ENCODE measurements at places on chromosomes 5 and 9.

GRCh38 chr5:74631081-74631953 is 9.2 kb downstream of the ENC1 start:
- DNase-seq, result peak; percentile 33

DNA sequence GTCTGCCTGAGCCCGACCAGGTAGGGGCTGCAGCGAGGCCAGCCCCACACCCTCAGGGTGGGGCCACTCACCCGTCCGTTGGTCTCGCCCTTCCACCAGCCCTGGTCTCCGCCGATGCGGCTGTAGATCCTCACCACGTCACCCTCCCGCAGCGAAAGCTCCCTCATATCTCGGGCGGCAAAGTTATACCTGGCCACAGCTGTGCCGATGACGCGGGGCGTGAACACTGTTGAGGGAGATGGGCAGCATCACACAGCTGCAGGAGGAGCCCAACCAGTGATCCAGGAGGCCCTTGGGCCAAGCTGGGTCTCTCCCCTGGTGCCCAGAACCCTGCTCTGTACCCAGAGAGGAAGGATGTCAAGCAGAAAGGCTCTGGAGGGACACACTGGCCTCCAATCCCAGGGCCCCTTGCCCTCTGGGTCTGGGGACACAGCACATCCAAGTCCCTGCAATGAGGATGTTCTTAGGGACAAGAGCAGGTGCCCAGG is 30.3 kb upstream of the SARDH start:
- no peak for DNase-seq

GRCh38 chr9:112447283-112447761 is 39.3 kb upstream of the KIAA1958 start:
- no peak for DNase-seq

- DNase-seq, result peak; percentile 89
These were observed 12.2 kb downstream of the INVS start for GRCh38 chr9:100111235-100111634.

GRCh38 chr9:85543196-85543595 is 198.6 kb downstream of the AGTPBP1 start:
- DNase-seq, result no peak

- no peak for DNase-seq
These were observed 44.9 kb upstream of the MYO10 start for GRCh38 chr5:16980983-16981382.

GRCh38 chr5:137145721-137146120 is 353.4 kb downstream of the SPOCK1 start:
- no peak for DNase-seq

GRCh38 chr9:116060631-116061030 is 93.0 kb upstream of the PAPPA start:
- DNase-seq, result no peak

DNA sequence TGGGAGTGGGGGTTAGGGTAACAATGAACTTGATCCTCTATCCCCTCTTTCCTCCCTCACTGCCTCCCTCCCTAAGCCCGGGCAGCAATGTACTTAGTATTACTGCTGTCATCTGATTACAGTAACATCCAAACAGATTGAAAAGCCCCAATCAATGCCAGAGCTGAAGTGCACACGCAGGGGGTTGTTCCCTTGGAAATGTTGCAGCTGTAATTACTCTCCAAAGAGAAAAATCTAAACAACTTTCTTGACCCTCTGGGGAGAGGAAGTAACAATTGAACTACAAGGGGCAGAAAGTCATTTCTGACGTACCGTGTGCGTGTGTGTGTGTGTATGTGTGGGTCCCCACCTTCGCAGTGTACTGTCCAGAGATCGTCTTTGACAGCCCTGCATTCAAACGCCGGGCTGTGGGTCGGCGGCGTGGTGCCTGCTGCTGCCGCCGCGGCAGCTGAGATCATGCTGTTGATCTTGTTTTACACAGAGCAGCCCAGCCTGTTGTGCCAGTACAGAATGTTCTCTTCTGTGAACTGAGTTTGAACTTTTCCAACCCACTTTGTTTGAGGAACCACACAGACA is 66.0 kb upstream of the KLF9 start:
- peak; percentile 94 for DNase-seq

- DNase-seq, result no peak
These were observed 30.5 kb upstream of the DAB2IP start for GRCh38 chr9:121620777-121621449.

DNA sequence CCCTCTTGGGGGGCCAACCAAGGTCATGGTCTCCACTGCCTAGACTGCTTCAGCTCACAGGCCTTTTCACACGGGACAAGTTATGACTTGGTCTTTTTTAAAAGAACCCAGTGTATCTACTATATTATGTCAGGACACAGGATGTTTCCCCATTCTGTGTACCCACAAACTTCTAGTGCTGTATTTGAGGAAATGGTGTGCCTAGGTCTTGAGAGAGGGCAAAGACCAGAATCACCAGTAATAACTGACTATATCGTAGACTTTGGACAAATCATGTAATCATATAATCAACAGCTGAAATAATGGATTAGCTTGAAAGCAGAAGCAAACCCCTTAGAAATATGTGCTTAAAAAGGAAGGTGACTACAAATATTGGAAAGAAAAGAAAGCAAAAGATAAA is 133.3 kb downstream of the ARL15 start:
- DNase-seq, result no peak

GRCh38 chr9:91786132-91786896 is 163.7 kb downstream of the ROR2 start:
- no peak for DNase-seq

DNA sequence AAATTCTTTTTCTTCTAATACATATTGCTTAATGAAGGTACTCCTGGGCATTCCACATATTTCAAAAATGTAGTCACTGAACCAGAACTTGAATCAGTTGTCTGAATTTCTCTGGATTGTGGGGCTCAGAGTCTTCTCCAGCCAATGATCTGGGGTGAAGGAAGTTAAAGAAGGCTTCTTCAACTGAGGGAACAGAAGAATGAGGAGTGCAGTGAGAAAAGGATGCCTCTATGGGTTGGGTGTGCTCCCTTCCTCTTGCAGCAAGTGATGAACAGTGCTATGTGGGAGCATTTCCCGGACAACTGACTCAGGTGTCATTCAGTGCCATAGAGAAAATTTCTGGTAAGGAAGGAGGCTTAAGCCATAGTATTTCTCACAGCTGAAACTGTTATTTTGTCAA is 7.9 kb downstream of the LNPEP start:
- no peak for DNase-seq

- DNase-seq, result no peak
These were observed 149.7 kb upstream of the ADCY2 start for GRCh38 chr5:7246287-7246686.

GRCh38 chr9:5562806-5563416 is 52.6 kb downstream of the PDCD1LG2 start:
- DNase-seq, result peak; percentile 6

- DNase-seq, result no peak
These were observed 128.8 kb downstream of the NR2F1-AS1 start for GRCh38 chr5:93452255-93452654.

GRCh38 chr5:55231919-55232270 is 1.5 kb downstream of the CCNO start:
- no peak for DNase-seq

GRCh38 chr9:14344941-14345353 is 31.0 kb upstream of the NFIB start:
- DNase-seq, result peak; percentile 24

DNA sequence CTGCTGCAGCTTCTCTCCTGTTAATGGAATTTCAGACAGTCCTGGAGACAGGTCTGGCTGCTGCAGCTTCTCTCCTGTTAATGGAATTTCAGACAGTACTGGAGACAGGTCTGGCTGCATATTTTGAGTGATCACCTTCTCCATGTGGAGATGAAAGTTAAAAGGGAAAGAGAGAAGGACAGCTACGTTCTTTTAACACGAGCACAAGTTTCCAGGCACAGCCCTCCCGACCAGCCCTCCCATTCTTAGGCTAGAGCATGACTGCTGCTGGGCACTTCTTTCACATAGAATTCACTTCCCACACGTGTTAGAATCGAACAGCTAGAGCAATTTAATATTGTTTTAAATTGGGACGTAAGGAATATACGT is 133.3 kb upstream of the DMRT1 start:
- DNase-seq, result no peak

- DNase-seq, result no peak
These were observed 192.9 kb upstream of the HAPLN1 start for GRCh38 chr5:83913593-83913992.

DNA sequence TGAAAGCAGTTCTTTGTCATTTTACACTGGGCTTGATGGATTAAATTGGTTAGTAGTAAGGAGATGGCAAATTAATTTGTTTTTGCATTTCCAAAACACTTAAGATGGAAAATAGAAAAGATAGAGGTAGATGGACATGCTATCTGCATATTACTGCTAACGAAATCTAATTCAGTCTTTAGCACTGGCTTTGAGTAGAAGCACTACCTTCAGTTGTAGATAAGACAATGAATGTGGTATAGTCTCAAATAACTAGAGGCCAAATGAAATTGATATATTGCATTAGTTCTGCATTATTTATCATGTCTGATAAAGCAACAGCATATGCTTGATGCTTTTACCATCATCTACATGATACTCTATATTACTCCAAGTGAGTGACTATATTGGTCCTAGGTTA is 33.4 kb downstream of the KIAA1958 start:
- DNase-seq, result no peak

DNA sequence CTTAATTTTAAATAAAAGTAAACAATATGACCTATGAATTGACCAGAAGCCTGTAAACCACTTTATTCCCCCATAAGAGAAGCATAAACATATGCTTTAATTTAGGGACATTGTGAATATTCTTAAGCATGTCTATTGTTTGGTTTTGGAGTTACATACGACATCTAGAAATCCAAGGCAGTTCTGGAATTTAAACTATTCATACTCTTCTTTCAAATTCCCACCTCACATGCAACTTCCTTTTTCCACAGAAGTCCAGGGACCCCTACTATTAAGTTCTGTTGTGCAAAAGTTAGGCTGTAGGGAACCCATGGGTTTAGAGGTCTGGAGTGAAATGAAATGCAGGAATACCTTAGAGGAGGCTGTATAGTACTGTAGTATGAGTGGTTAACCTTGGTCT is 2.1 kb downstream of the RIC1 start:
- no peak for DNase-seq

DNA sequence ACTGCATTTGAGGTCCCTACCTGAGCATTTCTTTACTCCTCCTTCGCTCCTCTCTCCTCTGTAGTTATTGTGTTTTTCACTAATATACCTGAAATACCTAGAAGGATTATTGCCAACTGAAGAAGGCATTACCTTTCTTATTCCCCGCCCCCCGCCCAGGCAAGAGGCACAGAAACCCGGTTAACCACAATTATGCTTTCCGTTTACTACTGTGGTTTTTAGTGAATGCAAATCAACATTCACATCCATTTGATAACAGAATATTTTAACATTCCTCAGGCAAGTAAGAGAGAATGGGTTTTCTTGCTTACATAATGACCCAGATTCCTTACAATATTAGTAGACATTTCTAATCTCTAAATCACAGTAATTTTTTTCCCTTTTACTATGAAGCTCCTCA is 136.9 kb downstream of the PCSK5 start:
- DNase-seq, result no peak

- DNase-seq, result no peak
These were observed 25.6 kb downstream of the SLC12A2 start for GRCh38 chr5:128109138-128109537.

DNA sequence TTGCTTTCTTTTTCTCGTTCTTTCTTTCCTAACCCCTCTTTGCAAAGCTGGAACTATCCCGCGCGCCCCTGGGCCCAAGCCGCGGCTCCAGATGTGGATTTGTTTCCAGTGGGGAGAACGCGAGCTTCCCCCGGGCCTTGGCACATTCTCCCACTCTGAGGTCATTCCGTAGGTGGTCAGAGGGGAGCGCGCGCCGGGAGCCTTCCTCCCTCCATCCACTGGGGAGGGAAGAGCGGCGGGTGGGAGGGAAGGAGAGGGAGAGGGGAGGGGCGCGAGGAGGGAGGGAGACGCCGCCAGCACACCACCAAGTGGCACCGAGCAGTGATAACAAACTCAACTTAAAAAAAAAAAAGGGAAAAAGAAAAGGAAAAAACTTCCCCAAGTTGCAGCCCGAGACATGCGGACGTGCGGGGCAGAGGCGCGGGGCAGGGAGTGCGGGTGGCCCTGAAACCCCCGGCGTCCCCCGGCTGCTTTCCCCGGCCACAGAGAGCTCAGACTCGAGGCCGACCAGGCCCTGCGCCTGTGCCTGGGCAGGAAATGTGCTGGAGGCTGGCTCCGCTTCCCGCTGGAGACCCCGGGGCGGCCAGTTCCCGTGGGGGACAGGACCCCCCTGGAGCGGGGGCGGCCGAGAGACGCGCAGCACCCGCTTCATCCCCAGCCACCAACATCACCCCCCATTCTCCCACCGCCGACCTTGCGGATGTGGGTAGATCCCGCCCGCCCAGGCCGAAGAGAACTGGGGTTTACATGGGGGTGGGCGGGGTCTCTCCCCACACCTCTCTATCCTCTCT is 3.1 kb downstream of the IER5L start:
- DNase-seq, result peak; percentile 83

DNA sequence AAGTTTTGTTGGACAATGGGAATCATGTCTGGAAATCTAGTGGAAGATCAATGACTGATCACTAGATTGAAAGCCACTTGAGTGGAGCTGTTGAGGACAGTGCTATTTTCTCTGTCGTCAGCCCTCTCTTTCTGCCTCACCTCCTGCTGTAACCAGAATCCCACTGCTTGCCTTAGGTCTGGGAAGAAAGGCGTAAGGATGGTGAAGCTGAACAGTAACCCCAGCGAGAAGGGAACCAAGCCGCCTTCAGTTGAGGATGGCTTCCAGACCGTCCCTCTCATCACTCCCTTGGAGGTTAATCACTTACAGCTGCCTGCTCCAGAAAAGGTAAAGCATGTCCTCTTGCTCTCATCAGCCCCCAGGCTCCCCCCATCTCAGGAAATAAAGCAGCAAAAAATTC is 1.1 kb downstream of the NSG2 start:
- DNase-seq, result no peak

DNA sequence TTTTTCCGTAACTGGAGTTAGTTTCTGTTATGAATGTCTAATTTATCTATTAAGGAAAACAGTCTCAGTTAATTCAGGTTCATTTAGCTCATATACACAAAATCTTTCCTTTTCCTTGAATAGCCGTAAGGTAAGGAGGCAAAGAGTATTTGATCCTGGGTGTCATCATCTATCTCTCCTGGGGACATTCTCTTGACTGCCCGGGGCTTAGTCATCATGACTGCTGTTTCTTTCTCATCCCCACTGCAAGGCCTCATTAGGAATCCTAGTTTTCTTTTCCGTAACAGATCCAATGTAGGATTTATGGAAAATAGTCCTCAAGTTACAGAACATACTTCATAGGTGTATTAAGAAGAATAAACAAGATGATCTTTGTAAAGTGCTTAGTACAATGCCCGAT is 134.9 kb upstream of the CHD1 start:
- DNase-seq, result no peak

GRCh38 chr5:143701493-143701892 is 110.5 kb upstream of the HMHB1 start:
- DNase-seq, result no peak

DNA sequence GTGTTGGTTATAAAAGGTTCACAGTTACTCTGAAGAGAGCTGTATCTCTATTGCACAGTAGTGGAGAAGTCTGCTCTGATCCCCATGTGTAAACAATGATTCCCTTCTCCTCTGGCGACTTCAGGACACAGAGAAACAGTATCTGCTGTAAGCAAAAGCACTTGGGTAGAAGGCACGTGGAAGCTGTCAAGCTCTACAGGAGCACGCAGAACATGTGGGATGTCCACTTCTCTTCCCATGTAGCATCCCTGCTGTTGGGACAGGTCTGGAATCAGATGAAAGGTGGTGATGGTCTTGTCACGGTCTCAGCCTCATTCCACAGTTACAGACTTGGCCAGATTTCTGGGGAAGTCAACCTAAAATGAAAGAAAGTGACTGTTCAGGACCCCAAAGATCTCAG is 9.4 kb upstream of the MAPK9 start:
- DNase-seq, result no peak

Data from Ammon's horn (tissue), 1 donor.